ENCODE measurements at places on chromosomes 3 and 15.

DNA sequence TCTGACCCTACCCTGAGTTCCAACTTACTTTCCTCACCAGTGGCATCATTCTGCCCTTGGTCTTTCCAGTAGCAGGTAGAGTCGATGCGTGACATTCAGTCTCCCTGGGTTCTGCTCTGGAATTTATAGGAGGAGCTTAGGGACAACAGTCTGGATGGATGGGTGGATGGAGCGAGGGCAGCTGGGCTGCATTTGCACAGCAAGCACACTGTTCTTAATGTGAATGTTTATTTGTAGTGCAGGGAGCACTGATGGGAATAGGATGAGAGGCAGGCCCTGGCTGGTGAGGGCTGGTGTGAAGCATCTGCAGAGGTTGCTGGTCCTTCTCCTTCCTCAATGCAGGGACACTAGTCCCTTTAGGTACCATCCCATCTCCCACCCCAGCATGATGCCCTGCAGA is 176.2 kb downstream of the EPHB1 start:
- DNase-seq: no peak

DNA sequence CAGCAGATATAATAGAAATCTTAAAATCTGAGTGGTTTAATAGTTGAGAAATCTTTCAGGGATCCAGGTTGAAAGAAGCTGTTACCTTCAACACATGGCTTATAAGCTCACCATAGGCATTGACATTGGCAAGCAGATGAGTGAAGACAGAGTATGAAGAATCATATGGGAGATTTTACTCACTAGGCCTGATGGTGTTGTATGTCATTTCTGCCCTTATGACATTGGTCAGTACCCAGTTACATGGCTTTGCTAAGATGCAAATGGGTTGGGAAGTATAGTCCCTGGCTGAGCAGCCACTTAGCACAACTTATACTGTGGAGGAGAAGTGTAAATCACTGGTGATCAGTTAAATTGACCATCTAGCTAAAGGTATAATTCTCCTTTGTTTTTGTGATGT is 5.9 kb downstream of the TFG start:
- DNase-seq: no peak

GRCh38 chr3:194928227-194928626 is 242.5 kb downstream of the FAM43A start:
- DNase-seq: no peak

DNA sequence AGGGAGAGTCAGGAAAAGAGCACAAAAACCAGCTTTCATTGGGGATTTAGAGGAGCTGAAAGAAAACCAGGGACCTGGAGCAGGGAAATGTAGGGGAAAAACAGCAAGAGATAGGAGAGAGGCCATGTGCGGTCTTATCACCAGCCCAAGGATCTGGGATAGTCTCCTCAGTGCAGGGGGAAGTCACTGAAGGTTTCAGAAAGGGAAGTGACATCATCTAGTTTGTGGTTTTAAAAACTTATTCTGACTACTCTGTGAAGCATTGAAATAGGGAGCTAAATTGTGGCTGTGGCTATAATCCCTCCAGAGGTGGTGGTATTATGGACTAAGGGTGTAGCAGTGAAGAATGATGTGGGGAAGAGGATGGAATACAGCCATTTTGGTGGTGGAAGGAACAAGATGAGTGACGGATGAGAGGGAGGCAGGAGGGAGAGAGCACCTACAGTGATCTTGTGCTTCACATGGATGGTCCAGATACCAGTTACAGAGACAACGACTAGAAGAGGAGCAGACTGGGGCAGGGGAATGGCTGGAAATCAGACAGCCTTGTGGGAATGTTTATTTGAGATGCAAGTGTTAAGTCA is 72.7 kb downstream of the HMG20A start:
- no peak for DNase-seq

DNA sequence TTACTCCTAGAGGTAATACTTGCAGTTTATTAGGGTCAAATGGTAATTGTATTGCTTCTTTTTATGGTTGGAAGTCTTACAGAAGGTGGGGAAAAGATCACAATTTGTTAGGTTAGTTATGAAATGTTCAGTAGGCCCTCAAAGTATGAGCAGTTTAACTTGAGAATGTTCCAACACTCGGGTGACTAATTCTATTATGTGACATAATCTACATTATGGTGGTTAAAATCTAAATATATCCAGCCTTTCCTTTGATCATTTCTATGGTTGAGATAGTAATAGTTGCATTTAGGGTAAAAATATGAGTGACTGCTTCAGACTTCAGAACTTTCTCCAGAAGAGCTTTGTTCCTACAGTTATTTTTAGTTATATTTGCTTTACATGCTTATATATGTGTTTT is 19.6 kb upstream of the FBXO22 start:
- DNase-seq: no peak

GRCh38 chr15:60969658-60970057 is 259.4 kb downstream of the RORA start:
- DNase-seq: no peak

DNA sequence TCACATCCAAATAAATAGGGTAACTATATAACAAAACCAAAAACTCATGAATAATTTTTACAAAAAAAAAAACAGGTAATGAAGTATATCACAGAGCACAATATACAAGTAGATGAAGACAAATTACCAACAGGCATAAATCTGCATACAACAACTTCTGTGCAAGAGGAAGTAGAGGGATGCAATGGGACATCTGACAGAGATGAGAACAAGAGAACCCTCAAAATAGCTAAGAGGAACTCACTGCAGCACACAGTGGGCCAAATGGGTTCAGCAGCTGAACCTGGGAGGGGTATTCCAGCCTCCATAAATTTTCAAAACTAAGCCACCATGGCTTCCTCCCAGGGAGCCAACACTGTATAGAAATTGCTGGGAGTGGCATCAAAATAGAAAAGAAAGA is 9.6 kb upstream of the BTLA start:
- DNase-seq: no peak

DNA sequence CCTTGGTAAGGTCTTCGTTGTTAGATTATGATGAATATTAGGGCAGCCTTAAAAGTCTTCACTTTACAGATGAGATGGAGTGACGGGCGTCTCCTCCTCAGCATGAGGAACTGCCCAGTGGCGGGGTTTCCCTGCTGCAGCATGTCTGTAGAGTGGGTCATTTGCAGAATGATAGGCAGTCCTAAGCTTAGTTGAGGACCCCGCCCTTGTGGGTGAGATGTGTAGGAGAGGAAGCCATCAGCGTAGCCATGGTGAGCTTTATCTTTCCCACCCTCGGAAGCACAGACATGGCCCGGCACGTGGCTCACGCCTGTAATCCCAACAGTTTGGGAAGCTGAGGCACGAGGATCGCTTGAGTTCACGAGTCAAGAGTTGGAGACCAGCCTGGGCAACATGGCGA is 877 bp downstream of the NIT2 start:
- DNase-seq: no peak

DNA sequence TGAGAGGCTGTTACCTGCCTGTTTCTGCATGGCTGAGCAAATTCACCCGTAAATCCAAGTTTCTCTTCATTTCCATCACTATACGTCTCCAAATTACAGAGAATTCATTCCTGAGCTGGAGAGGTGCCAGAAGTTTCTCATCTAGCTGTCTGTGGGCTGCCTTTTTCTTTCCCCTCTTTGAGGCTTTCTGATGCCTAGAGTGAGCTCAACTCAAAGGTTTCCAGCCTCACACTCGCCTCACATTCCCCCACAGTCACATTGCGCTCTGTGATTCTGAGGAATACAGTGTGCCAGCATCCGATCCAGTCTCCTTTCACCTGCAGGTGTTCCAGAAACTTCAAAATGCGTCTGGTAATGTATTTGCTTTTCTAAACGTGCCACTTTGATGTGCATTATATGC is 267.2 kb downstream of the MFSD1 start:
- no peak for DNase-seq

DNA sequence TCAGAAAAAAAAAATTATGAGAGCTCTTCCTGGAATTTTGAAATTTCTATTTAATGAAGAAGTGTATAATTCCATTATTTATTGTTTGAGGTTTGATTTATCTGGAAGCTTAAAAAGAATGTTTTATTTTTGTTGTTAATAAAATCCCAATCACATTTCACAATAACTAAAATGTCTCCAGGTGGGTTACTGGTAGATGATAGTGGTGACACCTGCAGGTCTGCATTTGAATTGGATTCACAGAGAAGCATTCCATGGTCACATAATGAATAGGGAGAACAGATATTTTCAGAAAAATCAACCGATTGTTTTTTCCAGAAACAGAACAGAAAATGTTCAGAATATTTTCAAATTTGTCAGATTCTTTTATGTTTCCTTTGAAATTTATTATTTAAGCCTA is 48.3 kb downstream of the ASB7 start:
- no peak for DNase-seq

- DNase-seq: no peak
These were observed 117.0 kb downstream of the P3H2 start for GRCh38 chr3:190003681-190004123.

GRCh38 chr3:190338717-190339116 is 16.5 kb upstream of the CLDN1 start:
- no peak for DNase-seq

DNA sequence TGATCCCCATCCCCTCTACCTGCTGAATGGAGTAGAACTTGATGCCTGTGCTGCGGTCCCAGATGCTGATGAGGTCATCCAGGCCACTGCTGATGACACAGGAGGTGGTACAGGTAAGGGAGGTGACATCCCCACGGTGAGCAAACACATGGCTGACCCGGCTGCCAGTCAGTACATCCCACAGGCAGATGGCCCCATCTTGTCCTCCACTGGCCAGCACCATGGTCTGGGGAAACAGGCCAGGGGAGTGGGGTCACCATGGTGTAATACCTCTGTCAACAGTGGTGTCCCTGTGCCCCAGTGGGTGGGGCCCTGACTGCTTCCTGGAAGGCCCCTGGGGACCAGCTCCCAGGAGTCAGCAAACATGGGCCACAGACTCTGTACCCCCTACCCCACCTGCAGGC is 33.3 kb downstream of the PTPN23 start:
- no peak for DNase-seq

DNA sequence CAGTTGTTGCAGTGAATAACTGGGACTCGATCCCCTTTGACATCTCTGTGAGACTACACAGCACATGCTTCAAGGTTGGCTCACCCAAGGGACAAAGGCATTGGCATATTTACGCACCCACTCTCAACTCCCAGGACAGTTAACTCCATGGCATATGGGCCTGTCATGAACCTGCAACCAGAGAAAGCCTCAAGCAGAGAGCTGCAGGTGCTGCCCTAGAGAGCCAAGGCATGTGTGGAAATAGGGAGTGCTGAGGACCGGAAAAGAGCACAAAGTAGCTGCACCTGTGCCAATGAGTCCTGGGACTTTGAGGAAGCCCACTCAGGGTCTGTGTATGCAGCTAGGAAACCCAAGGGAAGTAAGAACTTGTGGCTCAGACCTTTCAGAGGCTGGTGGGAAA is 32.9 kb upstream of the SLC24A5 start:
- DNase-seq: no peak

GRCh38 chr3:106824856-106825255 is 552.4 kb upstream of the CCDC54 start:
- DNase-seq: no peak

DNA sequence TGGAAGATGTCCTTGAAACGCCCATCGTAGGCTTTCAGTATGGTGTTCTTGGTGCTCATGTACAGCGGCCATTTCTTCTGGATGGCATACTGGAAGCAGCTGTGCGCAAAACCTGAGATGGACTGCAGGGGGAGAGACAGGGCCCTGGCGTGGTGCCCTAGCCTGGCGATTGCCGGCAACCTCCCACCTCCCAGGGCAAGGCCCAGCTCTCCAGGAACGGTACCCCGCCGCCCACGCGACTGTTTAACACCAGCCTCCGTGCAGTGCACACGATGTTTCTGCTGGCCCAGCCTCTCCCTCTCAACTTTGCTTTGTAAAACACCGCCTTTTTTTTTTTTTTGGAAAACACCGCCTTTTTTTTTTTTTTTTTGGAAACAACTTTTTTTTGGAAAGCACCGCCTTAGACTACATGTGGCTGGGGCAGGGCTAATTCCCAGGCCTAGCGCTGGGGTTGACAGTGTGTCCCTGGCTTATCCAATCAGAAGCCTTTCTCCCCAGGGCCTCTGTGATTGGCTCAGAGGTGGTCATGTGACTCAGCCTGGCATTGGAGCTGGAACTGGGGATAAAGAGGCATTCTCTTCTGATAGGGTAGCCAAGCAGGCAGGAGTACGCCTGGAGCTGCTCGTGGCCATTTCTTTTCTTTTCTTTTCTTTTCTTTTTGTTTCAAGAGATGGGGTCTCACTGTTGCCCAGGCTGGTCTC is 14.7 kb downstream of the IDH2 start:
- DNase-seq: no peak
